Activated CD4-positive, alpha-beta T cell treated with anti-CD3 and anti-CD28 coated beads, Interleukin-10, Interleukin-2, amounts not matched to agents 100 ng/mL and 50 ng/mL, durations not matched to agents 16 hours and 8 hours (primary cell): ENCODE measurements at places on chromosomes 3 and 15.

- no peak for DNase-seq
Measured at GRCh38 chr3:169901453-169901852, 9.9 kb upstream of the SAMD7 start.

GRCh38 chr15:60656481-60656880 lies 177.5 kb upstream of the ICE2 start:
- DNase-seq = no peak

GRCh38 chr15:58010983-58011382 lies 54.5 kb downstream of the ALDH1A2 start:
- no peak for DNase-seq

GRCh38 chr3:186070550-186070949 lies 38.3 kb downstream of the ETV5 start:
- DNase-seq = no peak

DNA sequence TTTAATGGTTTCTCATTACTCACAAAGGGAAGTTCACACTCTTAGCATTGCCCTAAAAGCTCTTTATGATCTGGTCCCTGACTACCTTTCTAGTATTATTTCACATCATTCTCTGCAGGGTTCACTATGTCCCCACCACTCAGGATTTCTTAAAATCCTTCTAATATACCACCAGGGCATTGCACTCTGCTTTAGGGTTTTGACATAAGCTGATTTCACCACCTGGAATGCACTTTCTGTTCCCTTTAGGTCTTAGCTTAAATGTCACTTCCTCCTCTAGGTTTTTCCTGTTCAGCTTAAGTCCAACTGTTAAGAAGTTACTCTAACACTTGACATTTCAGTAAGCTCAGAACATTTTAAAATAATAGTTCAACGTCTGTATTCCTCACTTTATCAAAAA lies 81.7 kb downstream of the HCN4 start:
- no peak for DNase-seq

DNA sequence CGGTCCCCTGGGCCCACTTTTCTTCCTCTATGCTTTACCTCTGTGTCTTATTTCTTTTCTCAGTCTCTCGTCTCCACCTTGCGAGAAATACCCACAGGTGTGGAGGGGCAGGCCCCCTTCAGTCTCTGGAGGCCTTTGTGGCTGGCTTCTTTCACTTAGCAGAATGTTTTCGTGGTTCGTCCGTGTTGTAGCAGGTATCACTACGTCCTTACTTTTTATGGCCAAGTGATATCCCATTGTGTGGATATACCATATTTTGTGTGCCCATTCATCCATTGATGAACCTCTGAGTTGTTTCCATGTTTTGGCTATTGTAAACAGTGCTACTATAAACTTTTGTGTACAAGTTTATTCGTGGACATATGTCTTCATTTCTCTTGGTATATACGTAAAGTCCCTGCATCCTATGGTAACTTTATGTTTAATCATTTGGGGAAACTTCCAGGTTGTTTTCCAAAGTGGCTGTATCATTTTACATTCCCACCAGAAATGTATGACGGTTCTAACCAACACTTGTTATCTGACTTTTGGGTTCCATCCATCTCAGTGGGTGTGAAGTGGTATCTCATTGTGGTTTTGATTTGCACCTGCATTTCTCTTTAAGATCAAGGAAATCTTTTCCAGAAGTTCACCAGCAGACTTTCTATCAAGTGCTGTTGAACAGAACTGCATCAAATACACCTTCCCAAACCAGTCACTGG lies 5.6 kb downstream of the PIGZ start:
- DNase-seq = no peak

GRCh38 chr3:28743831-28744230 lies 395.2 kb upstream of the AZI2 start:
- peak; percentile 44 for DNase-seq

DNA sequence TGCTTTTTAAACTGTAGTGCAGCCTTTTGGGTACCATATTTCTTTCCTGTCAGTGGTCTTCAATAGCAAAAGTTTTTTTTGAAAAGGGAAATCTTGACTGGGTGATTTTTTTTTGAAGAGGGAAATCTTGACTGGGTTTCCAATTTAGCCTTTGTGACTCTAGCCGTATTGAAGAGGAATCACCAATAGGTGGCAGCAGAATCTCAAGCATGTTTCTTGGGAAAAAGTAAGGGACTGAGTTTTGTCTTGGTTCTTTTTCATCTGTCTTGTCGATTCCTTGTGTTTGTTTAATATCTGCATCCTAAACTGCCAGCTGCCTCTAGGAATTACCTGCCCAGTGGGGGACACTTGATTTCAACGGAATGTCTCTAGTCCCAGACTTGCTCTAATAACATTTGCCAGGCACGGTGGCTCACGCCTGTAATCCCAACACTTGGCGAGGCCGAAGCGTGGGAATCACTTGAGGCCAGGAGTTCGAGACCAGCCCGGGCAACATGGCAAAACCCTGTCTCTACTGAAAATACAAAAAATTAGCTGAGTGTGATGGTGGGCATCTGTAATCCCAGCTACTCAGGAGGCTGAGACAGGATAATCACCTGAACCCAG lies 89.2 kb downstream of the RBPMS2 start:
- DNase-seq = peak; percentile 44

DNA sequence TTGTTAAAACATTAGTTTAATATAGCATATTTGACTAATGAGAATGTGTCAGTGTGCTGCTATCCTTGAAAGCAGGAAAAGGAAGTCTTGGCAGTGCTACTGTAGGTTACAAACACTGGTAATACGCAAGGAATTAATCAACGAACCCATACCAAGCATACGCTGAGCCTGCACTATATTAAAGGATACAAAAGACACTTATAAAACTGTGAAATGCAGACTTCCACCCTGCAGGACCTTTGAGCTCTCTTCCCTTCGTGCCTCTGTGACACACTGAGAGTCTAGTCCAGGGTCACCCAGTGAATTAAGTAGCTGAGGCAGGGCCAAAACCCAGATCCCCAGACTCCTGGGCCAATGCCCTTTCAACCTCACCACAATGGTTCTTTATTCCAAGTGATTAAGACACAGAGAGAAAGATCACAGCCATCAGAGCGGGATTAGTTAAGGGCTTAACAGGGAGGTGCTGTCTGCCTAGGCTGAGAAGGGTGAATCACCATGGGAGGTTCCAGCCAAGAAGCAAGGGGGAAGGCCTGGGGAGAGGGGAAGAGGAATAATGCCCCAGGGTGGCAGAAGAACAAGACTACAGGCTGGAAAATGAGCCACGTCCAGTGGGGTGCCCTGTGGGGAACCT lies 6.8 kb downstream of the ANXA2 start:
- DNase-seq = no peak

- no peak for DNase-seq
Measured at GRCh38 chr15:100722551-100723314, 120.3 kb downstream of the ASB7 start.

DNA sequence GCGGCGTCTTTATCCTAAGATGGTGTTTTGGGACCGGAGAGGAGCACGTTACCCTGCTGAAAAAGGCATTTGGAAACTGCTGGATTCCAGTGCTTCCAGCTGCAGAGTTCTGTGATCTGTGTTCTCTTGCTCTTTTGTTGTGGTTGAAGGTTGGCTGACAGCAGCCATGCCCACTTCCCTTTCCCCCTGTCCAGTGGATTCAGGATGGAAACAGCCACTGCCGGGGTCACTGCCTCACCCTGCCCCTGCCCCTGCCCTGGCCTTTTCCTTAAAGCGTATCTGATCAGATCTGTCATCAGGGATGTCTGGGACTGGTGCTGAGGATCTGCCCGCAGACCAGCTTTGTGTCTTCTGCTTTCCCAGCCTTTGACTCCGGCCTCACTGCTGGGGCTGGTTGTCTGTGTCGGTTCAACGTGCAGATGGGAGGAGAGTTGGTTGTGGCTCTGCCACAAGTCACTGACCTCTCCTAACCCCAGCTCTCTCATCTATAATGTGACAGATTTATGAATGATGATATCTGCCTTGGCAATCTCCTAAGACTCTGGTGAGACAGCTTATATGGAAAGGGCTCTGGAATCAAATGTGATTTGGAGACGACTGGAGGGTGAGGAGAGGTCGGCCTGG lies 219.4 kb upstream of the BHLHE40 start:
- no peak for DNase-seq

DNA sequence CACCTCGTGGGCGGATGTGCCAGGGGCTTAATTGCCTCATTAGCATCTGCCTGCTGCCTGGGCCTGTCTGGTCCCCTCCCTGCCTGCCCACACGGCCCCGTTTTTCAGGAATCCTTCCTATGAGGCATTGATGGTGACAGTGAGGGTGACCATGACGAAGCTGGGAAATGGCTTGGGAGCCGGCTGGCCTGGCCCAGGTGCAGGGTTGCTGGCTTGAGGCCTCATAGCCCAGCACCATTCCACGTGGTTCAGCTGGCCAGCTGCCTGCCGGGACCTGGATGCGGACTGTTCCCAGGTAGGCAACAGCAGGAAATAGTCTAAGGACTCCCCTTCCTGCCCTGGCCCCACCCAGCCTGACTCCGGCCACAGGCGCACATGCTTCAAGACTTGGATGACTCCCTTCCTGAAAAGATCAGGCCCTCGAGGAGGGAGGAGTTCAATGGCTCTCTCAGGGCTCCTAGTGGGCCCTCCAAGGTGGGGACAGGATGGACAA lies 8.9 kb upstream of the DUSP7 start:
- DNase-seq = no peak

DNA sequence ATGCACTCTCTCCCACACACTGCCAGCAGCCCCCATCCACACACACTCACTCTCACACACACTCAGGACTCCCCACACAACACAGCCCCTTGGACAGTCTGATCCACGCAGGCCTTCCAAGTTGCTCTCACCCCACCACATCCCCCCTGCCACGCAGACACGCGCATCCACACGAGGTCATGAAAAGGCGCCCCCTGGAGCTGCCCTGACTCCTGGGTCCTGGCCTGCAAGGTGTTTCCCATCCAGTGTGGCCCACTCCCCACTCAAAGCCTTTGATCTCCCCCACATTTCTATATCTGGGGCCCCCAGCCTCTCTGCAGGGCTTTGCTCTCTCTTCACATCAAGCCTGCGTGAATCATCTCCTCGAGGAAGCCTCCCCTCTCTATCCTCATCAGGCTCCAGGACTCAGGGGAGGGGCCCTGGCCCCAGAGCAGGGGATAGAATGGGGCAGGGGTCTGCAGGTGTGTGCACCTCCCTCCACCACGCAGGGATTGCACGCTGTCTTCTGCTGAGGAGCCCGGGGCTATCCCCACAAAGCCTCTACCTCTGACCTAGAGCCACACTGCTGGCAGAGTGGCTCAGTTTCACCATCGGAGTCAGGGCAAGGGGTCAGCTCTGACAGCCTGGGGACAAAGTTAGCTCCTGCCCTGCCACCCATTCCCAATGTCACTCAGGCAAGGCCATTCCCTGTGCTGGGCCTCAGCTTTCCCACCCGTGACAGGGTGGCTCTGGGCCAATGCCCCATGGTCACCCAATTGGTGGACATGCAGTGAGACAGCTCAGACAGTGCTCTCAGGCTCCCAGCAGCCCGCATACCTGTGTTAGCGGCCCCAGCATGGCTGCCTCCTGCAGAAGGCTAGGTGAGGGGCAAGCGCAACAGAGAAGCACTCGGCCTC lies 6.4 kb downstream of the MYL3 start:
- no peak for DNase-seq

DNA sequence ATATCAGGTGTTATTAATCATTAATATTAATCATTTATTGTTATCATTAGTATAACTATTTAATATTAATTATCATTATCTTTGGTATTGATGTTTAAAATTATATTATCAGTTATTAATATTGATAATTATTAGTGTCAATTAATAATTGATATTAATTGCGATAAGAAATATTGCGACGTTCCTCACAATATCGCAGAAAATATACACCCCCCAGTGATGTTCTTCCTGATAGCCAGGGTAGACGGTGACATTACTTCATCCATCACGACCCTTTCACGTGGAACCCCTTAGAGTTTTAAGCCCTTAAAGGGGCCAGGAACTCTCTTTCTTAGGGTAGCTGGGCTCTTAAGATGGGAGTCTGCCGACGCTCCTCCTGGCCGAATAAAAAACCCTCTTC lies 98.6 kb upstream of the OSBPL11 start:
- no peak for DNase-seq

- DNase-seq = no peak
Measured at GRCh38 chr3:195034101-195034500, 236.9 kb downstream of the XXYLT1 start.

DNA sequence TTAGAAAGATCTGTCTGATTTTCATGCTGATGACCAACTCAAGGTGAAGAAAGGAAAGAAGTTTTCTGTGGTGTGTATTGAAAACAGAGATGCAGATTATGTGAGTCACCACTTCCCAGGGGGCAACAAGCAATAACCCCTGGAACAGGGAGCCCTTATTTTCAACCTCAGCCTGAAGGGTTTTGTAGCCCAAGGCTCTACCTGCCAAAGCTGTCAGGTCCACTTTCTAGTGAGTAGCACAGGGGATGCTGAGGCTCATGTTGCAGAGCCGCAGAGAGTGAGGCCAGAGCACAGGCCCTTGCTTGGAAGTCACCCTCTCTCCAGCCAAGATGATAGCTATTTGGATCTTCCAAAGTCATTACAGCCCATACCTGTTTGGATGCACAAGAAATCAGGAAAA lies 152.2 kb upstream of the SLC24A5 start:
- no peak for DNase-seq

DNA sequence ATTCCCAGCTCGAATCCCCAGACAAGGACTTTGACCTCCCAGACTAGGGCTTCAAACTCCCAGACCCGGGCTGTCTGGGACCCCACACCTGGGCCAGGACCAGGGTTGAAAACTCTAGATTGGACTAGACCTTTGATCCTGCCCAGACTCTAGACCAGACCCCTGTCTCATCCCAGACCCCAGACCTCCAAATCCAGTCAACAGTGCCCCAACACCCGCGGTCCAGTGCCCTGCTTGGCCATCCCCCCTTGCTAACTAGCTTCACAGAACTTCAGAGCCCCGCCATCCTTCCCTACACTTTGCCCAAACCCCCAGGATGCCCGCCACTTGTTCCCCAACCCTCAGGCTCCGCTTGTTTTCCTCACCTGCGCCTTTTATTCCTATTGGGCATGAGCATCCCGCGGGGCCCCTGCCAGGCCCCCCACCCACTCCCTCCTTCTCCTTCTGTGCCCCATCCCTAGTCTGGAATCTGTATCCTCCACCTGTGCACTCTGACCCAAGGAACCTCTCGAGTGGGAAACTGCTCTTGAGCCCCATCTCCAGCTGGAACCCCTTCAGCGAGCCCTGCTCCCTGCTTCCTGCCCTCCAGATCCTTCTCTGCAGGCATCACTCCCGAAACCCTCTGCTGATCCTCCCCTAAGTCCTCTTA lies 604 bp downstream of the GNAI2 start:
- no peak for DNase-seq

DNA sequence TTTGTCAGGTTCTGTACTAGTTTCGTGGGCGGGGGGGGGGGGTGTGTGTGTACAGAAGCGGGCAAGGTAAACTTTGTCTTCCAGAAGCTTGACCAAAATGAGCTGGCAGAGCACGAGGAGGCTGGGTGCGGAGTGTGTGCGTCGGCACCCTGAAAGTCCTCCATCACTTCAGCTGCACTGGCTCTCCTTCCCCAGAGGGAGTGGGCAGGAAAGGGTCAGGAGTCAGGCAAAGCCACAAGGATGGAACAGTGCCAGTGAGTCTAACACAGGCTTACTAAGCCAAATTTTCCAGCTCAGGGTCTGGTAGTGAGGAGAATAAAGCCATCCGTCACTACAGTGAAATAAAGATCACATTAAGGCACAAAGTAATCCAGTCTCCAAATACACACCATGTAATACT lies 11.9 kb upstream of the SH3GL3 start:
- no peak for DNase-seq
